ENCODE measurements at places on chromosomes 5 and 9.

- no peak for DNase-seq
These were observed 237.1 kb downstream of the RFX3 start for GRCh38 chr9:3288686-3289085.

DNA sequence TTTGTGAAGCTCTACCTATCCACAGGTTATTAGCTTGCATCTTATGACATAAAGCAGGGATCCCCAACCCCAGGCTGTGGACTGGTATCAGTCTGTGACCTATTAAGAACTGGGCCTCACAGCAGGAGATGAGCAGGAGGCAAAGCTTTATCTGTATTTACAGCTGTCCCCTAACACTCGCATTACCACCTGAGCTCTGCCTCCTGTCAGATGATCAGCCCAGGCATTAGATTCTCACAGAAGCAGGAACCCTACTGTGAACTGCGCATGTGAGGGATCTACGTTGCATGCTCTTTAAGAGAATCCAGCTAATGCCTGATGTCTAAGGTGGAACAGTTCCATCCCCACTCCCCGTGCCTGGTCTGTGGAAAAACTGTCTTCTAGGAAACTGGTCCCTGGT lies 19.7 kb downstream of the FBXW11 start:
- no peak for DNase-seq

- no peak for DNase-seq
These were observed 92.2 kb downstream of the DOCK8 start for GRCh38 chr9:306907-307306.

GRCh38 chr9:116232424-116233159 lies 79.0 kb downstream of the PAPPA start:
- DNase-seq = no peak

DNA sequence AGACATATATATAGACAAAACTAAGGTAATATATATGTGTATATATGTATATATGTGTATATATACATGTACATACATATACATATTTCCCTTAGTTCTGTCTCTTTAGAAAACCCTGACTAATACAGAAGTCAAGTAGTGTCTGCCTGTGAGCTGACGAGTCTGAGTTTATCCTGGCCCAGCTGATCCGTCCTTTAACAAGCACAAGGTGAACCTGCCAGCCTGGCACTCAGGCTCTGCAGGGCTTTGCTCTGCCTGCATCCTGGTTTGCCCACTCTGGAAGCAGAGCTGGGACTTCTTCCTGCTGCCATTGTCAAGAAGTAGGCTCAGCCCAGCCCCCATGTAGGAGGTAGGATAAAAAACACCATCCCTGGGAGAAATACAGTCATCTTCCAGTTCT lies 388.0 kb downstream of the ICE1 start:
- no peak for DNase-seq

DNA sequence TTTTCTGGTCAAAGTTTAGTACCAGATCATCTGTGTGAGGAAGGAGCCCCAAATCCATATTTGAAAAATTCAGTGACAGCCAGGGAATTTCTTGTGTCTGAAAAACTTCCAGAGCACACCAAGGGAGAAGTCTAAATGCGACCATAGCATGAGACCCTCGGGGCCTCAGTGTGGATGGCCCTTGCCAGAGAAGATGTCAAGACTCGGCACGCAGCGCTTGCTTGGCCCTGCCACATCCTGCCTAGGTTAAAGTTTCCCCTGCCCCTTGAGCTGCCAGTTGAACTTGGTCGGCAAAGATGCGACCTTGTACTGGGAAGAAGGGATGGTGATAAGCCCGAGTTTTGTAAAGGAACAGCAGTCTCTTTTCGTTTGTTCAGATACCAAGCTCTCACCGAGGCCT lies 65.8 kb downstream of the IL31RA start:
- no peak for DNase-seq

DNA sequence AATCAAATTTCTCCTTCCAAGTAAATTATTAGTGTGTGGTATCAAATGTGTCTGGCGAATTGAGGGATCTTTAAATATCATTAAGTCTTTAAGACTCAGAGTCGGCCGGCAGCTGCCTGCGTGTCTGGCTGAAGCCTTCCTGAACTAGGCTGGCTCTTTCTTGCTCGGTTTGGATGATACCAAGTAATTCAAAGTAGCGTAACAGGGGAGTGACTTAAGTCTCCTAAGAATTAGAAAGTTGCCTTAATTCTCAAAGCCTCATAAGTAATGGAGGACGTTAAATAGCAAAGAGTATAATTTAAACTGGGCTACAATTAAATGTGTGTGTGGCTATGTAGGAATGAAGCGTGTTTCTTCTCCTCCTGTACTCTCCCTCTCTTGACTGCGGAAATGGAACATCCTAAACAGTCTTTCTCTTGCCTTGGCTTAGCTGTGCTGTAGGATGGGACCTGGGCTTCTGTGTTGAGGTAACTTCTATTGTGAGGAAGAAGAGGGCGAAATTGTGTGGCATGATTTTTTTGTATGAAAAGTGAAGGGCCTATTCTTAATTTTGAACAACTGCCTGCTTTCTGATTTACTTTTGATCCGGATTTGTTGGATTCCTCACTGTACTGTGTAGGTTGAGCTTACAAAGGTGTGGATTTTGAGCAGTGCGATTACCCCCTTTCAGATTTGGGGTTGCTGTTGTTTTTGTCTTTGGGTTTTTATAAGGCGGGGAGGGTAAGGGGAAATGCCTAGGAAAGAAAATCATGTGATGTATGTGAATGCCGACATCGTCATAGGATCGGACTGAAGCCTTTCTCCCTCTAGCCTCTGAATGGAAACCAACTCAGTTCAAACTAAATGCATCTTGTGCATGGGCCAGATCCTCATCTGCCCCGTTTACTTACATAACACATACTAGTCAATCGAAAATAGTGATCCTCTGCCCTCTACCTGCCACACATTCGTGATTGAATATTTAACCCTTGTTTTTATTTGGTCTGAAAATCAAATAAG lies 29.9 kb downstream of the CPEB4 start:
- peak; percentile 90 for DNase-seq

GRCh38 chr9:137339045-137339907 lies 37.2 kb upstream of the NRARP start:
- DNase-seq = no peak
